ENCODE measurements at places on chromosomes 2 and 18.

- no peak for DNase-seq
These were observed 96.3 kb downstream of the ACVR1 start for GRCh38 chr2:157779794-157780193.

DNA sequence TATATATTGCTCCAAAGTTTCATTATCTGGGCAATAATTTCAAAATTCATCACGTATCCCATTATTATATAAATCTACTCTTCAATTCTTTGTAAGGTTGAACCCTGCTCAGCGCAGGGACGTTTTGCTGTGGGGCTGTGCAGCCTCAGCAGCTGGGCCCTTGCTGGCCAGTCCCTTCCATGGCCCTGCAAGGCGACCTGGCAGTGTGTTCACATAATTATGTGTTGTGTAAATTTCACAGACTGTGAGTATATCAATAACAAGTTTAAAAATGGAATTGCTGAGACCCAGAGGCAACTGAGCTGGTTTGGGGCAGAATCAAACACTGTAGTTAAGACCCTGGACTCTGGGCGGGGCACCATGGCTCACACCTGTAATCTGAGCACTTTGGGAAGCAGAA lies 16.1 kb upstream of the MAL start:
- no peak for DNase-seq

- DNase-seq: no peak
These were observed 61.9 kb downstream of the GREB1L start for GRCh38 chr18:21303895-21304294.

GRCh38 chr18:61731693-61732376 lies 161.0 kb downstream of the RNF152 start:
- no peak for DNase-seq

DNA sequence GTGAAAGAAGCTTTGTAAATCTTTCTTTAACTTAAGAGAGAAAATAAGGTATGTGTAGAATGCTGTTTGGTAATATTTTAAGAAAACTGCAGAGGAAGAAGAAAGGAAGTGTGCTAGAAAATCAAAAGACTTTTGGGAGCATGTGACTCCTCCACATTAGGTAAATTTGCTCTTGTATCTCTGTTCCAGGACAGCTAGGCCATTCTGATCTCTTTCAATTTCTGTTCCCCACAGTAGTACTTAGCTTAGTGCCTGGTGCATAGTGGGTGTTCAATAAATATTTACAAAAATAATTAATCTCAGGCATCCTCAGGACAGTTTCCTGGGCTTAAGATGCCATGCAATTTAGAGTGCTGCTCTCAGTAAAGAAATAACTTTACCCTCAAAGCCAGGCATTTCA lies 105.0 kb downstream of the GPD2 start:
- no peak for DNase-seq

- DNase-seq: no peak
These were observed 2.4 kb downstream of the ITGA4 start for GRCh38 chr2:181459621-181460021.

DNA sequence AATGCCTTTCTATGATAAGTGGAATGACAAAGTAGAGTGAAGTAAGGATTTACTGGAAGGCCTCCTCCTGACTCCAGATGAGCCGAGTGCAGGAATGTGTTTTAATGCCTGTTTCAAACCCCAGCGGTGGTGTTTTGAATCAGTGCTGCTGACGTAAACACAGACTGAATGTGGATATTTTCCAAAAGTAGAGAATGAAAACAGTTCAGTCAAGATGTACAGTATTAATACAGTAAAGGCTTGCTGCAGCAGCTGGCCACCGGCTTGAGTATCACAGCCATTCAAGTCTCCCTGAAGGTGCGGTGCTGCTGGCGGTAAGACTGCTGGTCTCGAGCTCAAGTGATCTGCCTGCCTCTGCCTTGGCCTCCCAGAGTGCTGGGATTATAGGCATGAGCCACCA lies 46.7 kb downstream of the ARHGAP28 start:
- DNase-seq: no peak
